ENCODE measurements at places on chromosomes 4 and X.

- no peak for DNase-seq
Observed at GRCh38 chrX:40201329-40201885, 103.6 kb upstream of the BCOR start.

DNA sequence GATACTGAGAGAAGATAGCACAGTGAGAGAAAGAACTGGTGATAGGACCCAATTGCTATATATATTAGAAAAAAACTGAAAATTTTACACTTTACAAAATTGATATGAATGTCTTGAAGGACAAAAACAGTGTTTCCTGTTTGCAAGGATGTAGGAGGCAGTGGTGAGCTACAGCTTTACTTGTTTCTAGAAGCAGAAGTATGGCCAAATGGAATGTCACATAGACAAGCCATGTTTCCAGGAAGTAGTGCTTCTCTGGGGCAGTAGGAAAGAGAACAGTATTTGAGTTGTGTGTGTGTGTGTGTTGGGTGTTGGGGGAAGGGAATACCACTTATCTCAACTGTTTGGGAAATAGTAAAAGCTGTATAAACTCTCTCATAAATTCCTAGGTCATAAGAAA lies 60.9 kb upstream of the IBSP start:
- DNase-seq = no peak

- DNase-seq = no peak
Observed at GRCh38 chr4:89249716-89250361, 57.8 kb downstream of the GPRIN3 start.

- DNase-seq = no peak
Observed at GRCh38 chr4:127045861-127046260, 586.9 kb upstream of the INTU start.

Measured in NCI-H1930 (cell line).